ENCODE measurements at places on chromosomes 7 and 10. TPM values are rescaled to one million over a fixed set of nuclear protein-coding genes. Genes with fewer than 3 reads are reported as not detected.

DNA sequence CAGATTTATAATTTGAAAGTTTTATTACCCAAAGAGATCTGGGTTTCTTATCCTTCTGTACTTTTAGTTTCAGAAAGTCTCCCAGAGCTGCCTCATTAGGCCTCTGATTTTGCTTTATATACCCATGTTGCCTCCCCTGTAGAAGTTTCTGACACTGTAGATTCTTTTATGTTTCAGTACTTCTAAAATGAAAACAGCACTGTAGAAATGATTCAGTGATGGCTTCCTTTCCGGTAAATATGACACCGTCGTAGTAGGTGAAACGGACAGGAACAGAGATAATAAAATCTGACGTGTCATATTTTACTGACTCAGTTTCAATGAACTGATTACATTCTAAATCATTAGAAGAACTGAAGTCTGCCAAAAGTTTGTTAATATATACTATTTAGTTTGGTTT, 272.7 kb downstream of the TWIST1 start:
- DNase-seq: no peak

DNA sequence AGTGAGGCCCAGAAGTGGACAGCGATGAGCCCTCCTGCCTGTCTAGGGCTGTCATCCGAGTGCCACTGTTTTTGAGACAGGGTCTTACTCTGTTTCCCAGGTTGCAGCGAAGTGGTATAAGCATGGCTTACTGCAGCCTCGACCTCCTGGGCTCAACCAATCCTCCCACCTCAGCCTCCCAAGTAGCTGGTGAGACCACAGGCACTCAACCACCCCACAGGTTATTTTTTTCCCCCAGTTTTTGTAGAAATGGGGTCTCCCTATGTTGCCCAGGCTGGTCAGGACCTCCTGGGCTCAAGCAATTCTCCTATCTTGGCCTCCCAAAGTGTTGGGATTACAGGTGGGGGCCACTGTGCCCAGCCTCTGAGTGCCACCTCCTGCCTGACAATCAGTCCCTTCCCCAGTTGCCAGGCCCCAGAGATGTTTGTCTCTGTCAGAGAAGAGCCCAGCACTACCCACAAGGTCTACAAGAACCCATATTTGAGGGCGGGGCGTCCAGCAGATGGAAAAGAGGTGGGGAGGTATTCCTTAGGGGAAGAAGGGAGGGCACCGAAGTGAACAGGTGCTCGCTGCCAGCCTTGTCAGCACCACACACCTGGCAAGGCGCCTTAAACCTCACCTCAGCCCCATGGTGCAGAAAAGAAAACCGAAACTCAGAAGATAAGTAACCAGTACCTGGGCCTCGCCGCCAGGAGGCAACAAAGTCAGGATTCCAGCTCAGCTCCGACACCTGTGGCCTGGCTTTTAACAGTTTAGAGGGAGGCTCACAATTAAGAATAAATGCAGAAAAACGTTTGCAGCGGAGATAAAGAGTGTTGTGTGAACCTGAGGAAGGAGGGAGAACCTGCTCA, 77.4 kb upstream of the ANLN start:
- peak; percentile 60 for DNase-seq

GRCh38 chr7:119175911-119176627, 951.6 kb downstream of the ANKRD7 start:
- peak; percentile 73 for DNase-seq

GRCh38 chr7:43117095-43117494, 4.6 kb downstream of the HECW1 start:
- no peak for DNase-seq

DNA sequence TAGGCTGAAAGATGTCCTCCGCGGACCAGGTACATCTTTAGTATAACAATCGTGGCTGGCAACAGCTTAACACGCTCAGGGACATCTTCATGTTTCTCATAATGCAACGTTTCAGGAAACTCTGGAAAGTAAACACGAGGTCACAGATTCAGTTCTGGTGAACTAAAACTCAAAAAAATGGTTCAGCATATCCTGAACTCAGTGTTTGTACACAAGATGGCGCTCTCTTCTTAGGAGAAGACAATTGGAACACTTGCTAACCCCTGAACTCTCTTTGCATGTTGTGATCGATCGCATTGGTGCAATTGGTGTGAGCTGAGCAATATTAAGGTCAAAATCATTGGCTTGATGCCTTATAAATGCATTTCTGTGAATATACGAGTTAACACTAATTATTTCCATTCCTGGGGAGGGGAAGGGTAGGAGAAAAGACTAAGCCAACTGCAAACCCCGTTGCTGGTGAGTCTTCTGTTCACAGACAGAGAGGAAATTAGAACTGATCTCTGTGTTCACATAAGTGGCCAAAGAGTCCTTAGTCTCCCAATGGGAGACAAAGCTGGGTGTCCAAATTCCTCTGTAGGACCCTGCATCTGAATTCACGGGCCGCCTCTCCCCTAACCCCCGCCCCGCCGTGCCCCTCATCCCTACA, 52.6 kb upstream of the FAM180A start:
- peak; percentile 69 for DNase-seq

DNA sequence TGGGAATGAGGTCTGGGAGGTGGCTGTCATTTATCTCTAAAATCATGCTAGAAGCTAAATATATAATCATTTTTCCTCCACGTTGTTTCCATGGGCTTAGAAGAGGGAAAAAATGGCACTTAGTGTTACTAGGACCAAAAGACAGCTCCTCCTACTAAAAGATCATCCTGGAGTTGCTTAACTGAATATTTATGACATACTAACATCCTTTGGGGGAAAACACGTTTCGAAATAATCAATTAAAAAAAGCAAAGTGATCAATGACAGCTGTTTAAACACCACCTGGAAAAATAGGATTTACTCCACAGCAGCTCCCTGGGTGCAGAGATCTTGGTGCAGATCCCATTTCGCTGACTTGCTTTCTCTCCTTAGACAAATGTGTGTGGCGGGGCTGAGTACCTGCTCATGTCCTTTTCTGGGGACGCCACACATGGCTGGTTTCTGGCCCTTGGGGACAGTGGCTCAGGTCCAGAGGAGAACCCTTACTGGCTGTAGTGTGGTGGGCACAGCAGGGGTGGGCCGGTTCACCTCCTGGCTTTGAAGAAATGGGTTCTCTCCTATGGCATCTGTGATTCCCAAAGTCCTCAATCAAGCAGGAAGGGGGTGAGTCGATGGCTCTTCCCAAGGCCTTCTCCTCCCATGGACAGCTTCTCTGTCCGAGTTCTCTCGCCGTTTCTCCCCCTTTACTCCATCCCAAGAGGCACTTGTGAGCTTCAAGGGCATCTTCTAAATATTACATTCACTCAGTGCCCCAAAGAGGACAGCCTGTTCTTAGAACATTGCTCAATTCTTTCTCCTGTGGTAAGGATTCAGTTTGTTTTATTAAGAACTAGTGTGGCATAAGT, 156.4 kb upstream of the KLF14 start:
- DNase-seq: no peak

DNA sequence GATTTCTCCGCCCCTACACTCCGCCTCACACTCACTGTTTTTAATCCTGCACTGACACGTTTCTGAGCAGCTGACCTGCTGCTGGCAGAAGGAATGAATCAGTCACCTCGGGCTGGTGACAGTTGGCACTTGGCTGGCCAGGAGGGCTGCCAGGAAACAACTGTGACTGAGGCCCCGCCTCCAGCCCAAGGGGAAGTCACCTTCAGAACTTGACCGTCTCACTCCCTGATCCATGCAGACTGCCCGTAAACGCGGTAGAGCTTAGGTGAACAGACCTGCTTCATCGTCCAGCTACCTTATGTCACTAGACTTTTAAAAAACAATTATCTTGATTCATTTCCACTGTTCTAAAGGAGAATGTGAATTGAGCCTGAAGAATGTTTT, 107.5 kb downstream of the DOCK1 start:
- peak; percentile 69 for DNase-seq

GRCh38 chr10:126665207-126665606, 5.3 kb downstream of the C10orf90 start:
- DNase-seq: no peak

ELAPOR2 gene
- total RNA-seq: 9.5 TPM

- peak; percentile 46 for DNase-seq
Observed at GRCh38 chr10:132654708-132655661, 117.4 kb downstream of the INPP5A start.

GRCh38 chr7:135801877-135802276, 53.3 kb upstream of the FAM180A start:
- DNase-seq: no peak

COL1A2 gene
- 0.46 TPM for total RNA-seq

DNA sequence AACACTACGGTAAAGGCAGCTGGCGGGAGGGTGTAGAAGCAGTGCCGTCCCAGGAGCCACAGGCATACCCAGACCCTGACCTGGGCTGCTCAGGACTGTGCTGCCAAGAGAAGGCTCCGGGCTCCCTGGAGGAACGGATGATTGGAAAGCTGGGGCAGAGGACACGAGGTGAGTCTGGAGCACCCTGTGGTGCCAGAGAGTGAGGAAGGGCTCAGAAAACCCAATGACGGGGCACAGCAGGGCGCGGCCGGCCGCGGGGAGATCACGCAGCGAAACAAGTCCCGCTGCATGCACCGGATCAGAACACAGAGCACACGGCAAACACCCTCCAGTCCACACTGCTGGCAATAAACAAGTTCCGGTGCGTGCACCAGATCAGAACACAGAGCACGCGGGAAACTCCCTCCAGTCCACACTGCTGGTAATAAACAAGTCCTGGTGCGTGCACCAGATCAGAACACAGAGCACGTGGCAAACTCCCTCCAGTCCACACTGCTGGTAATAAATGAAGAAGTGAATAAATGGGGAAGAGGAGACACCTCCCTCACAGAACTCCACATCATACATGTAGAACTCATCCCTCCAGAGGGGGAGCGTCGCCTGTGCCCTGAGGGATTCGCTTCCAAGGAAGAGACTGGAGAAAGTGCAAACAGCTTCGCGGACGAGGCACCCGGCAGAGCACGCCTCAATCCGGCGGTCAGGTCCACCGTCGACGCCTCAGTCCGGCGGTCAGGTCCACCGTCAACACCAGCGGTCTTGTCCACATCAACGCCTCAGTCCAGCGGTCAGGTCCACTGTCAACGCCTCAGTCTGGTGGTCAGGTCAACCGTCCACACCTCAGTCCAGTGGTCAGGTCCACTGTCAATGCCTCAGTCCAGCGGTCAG, 265.0 kb downstream of the MAD1L1 start:
- DNase-seq: no peak

PLAC9 gene
- total RNA-seq: not detected

GSAP gene
- 2.1 TPM for total RNA-seq

TBXAS1 gene
- total RNA-seq: 14.5 TPM

- no peak for DNase-seq
Observed at GRCh38 chr10:75048669-75049098, 62.8 kb upstream of the SAMD8 start.

GRCh38 chr10:112421731-112422130, 25.0 kb downstream of the ZDHHC6 start:
- no peak for DNase-seq

- peak; percentile 95 for DNase-seq
Observed at GRCh38 chr10:68106656-68107055, 2.6 kb upstream of the MYPN start.

- DNase-seq: no peak
Observed at GRCh38 chr7:151405588-151405987, 4.2 kb downstream of the WDR86 start.

DNA sequence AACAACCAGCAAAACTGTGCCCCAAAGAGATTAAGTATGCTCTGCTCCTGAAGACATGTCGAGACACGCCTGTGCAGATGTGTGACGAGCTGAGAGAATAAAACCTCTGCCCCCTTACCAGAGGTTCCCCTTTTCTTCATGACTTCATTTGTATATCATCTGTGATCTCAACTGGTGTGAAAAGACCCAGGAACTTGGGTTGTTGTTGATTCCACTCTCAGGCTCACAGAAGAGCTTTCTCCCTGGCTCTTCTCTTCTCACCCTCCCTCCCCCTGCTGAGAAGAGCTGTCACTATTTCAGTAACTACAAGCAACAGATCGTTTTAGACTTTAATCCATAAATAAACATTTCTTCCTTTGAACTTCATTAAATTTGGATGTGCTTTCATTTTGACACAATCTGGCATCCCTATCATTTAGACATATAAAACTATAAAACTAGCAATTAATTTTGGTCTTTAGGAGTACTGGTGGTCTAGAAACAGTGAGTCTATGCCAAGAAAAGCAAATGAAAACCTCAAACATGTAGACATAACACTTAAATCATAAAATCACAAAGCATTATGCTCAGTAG, 179.3 kb upstream of the FZD8 start:
- DNase-seq: no peak

DNA sequence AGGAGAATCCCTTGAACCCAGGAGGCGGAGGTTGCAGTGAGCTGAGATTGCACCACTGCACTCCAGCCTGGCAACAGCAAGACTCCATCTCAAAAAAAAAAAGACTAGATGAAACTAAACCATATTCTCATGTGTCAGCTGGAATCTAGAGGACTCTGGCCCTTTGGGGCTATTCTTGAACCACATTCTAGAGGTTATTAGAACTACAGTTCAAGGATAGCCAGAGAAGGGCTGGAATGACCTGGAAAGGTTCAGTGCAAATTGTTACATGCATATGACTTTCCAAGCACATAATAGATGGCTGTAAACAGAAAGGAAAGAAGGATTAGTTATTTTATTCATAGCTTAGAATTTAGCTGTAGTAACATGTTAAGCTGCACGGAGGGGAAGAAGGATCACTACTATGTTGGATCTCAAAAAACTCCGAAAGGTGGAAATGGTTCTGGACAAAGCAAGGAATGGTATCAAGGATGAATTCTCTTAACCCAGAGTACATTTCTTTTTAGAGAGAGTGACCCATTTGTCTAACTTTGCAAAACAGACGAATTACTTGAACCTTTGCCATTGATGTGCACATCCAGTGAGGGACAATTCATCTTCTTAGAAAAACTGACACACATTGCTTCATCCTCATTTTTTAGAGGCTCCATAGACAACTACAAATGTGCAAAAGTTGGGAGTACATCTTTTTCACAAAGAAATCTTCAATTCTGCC, 124.0 kb upstream of the SAMD8 start:
- DNase-seq: no peak

DNA sequence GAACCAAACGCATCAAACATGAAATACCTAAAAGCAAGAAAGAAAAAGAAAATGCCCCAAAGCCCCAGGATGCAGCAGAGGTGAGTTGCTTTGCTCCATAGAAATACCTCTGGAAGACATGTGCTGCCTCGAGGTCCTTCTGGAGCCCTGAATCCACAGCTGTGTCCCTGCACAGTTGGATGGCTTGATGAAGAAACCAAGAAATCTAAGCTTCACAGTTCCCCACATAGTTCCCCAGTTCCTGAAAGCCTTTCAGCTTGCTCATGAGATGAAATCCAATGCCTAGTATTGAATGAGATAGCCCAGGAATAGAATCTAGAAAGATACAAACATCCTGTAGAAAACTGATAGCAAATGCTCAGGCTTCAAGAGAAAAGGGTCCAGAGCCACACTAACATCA, 182.8 kb downstream of the RTKN2 start:
- DNase-seq: no peak

GRCh38 chr10:2933071-2933470, 134.3 kb upstream of the PFKP start:
- no peak for DNase-seq

DNA sequence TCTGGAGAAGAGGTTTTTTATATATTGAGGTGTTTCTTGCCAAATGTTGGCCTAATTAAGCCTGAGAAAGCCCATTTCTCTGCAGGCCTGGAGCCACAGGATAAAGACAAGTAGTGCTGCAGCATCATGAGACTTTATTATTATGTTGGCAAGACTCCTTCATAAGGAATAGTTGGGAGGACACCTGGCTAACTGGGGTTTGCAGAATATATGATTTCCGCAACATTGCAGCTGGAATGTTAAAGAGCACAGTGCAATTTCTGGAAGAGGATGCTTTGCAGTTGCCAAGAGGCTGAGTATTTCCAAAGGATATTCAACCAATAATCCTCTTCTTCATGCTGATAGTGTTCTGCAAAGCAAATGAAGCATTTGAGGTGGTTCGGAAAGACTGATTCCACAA, 1512.8 kb upstream of the LRRTM3 start:
- no peak for DNase-seq

GRCh38 chr7:125966278-125967048, 1036.8 kb upstream of the POT1 start:
- no peak for DNase-seq

Data from H4 (cell line).